ENCODE measurements at places on chromosomes 11 and 22.

DNA sequence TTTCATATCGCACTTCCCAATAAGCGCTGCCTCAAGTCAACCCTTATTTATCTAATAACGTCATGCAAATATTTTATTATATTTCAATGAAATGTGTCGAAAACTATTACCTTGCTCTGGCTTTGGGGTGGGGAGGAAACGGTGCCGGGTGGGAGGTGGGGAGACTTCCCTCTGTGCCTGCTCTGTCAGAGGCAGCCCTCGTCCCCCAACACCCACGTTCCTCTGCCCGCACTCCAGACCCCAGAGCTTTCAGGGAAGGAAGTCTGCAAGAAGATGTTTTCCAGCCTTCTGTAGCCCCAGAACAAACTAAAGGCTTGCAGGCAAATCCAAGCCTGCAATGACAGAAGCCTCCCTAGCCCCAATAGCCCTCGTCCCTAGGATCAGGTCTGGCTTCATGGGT lies 235.7 kb downstream of the BUD13 start:
- DNase-seq, result no peak

- no peak for DNase-seq
Observed at GRCh38 chr11:77697865-77698264, 60.3 kb upstream of the CLNS1A start.

DNA sequence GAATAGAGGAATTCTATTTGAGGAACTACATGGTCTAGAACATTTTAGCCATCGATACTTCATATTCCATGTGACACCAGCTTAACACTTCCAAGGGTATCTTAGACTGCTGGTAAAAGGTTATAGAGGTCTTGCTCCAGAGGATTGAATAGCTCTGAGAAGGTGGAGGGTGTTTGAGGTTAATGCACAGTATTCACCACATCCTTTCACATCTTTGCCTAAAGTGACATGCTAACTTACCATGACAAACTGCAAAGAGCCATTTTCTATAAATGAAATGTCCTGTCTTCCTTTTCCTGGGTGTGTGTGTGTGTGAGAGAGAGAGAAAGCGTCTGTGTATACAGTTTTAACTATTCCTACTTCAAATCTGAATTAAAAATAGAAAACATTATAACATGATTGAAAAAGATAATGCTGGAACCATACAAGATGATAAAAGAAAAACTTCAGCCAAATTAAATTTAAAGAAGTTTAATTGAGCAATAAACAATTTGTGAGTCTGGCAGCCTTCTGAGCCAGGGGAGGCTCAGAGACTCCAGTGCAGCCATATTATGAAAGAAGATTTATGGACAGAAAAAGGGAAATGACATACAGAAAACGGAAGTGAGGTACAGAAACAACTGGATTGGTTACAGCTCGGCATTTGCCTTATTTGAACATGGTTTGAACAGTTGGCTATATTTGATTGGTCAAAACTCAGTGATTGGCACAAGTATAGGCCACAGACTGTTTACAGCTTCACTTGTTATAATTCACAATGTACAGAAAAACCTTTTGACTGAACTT lies 320.9 kb upstream of the CCDC179 start:
- no peak for DNase-seq

- DNase-seq, result no peak
Observed at GRCh38 chr22:30292069-30292970, 3.0 kb upstream of the CASTOR1 start.

- DNase-seq, result no peak
Observed at GRCh38 chr11:31810779-31811647, at the start of gene PAX6. TSS of gene PAX6 (minus strand) at chr11:31811322. CDS start at chr11:31806411, 4,911 bp downstream.

DNA sequence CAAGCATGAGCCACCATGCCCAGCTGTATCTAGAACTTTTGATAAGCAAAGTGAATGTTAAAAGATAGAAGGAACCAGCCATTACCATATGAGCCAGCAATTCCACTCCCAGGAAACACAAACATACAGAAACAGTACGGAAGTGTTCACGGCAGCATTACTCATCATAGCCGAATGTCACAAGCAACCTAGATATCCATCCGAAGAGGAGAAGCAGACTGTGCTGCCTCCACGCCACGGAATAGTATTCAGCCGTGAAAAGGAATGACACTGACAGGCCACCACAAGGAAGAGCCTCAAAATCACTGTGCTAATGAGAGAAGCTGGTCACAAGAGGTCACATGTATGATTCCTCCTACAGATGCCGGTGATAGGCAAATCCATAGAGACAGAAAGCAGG lies 17.6 kb upstream of the MGAT3 start:
- no peak for DNase-seq

- no peak for DNase-seq
Observed at GRCh38 chr11:45215098-45215865, 68.8 kb downstream of the PRDM11 start.

- DNase-seq, result no peak
Observed at GRCh38 chr11:113160808-113161124, 153.6 kb upstream of the TTC12 start.

- DNase-seq, result no peak
Observed at GRCh38 chr11:102347462-102348370, 702 bp downstream of the BIRC2 start.

- no peak for DNase-seq
Observed at GRCh38 chr11:57728829-57729228, 12.5 kb upstream of the SELENOH start.

GRCh38 chr11:84056653-84057376 lies 770.6 kb upstream of the CCDC90B start:
- no peak for DNase-seq

GRCh38 chr11:4607096-4607495 lies 935 bp downstream of the TRIM68 start:
- DNase-seq, result no peak

- DNase-seq, result no peak
Observed at GRCh38 chr11:6817694-6818093, 18.2 kb upstream of the OR6A2 start.

DNA sequence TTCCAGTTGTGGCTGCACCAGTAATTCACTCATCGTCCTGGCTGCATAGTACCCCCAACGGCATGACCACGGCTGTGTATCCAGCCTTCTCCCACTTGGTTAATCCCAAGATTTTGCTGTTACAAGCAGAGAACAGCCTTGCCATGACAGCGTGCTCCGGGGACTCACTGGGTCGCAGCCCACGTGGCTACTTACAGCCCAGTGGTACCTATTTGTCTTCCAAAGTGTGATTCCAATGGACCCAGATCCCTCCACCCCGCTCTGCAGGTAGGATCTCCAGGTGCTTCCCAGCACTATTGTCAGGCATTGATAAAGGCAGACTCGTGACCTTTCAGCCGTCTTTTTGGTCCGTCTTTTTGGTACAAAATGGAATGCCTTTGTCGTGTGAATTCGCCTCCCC lies 119.0 kb upstream of the FGF3 start:
- DNase-seq, result no peak

DNA sequence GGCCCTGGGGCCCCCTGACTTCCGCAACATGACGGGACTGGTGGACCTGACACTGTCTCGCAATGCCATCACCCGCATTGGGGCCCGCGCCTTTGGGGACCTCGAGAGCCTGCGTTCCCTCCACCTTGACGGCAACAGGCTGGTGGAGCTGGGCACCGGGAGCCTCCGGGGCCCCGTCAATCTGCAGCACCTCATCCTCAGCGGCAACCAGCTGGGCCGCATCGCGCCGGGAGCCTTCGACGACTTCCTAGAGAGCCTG lies 992 bp downstream of the LRFN4 start:
- DNase-seq, result no peak

GRCh38 chr11:110251836-110252235 lies 44.6 kb downstream of the RDX start:
- DNase-seq, result no peak

DNA sequence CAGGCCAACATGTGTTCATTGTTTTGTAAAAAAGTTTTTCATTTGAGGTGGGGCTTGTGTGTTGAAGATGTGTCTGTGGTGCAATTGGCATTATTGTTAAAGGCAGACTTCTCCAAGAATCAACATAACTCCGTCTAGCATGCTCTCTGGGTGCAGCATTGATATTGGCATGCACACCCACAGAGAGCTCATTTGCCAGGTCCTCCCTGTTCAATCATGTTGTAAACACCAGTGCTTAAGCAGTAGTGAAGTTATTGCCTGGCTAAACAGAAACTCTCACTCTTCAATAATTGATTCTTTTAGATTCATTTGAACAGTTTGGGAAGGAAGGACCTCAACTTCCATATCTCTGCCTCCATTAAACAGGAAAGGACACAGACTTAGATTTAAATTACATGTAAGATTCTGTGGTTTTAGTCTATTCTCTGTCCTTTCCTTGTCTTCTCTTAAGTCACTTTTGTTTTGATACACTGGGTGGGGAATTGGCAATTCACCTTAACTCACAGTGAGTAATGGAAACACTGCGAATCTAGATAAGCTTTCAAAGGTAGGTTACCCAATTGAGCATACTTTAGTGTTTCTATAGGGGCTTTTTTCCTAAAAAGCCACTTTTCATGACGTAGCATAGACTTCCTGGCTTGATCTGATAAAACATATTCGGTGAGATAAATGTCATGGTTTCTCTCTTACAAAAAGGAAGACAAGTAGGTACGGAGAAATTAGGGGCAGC lies 30.8 kb upstream of the EXPH5 start:
- no peak for DNase-seq

Measured in stimulated activated CD4-positive, alpha-beta T cell treated with anti-CD3 and anti-CD28 coated beads, Interleukin-15, amount 100 ng/mL, for 1 hour (primary cell).